Cardiac muscle cell (in vitro differentiated cells and primary cell): ENCODE measurements at places on chromosomes 1 and 21. TPM values are rescaled to one million over a fixed set of nuclear protein-coding genes. Genes with fewer than 3 reads are reported as not detected.

GRCh38 chr1:224745394-224745793 lies 129.3 kb downstream of the CNIH3 start:
- DNase-seq = no peak

Gene ITLN2
- polyA plus RNA-seq = not detected in 2 replicates

- DNase-seq = no peak
Observed at GRCh38 chr1:108969346-108969745, 6.1 kb upstream of the CLCC1 start.

GRCh38 chr1:116878804-116879477 lies 30.8 kb upstream of the PTGFRN start:
- DNase-seq = peak; percentile 56

GRCh38 chr1:234529950-234530237 lies 50.9 kb upstream of the TARBP1 start:
- no peak for DNase-seq

- no peak for DNase-seq
Observed at GRCh38 chr1:112244131-112244530, 151.9 kb upstream of the CTTNBP2NL start.

Gene NBPF19
- 4.3 and 5.2 TPM in 2 replicates for polyA plus RNA-seq

- no peak for DNase-seq
Observed at GRCh38 chr1:231921646-231922345, 295.2 kb downstream of the DISC1 start.

Gene KCNN3
- polyA plus RNA-seq = 1.1 and 2.9 TPM in 2 replicates

DNA sequence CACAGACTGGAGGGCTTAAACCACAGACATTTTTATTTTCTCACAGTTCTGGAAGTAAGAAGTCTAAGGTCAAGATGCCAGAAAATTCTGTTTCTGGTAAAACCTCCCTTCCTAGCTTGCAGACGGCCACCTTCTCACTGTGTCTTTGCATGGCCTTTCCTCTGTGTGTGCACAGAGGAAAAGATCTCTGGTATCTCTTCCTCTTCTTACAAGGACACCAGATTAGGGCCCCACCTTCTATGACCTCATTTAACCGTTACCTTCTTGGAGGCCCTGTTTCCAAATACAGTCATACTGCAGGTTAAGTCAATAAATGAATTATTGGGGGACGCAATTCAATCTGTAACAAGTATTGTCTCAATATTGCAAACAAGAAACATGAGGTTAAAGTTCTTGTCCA lies 63.0 kb upstream of the PRDX6 start:
- no peak for DNase-seq

Gene CLEC20A
- polyA plus RNA-seq = not detected in 2 replicates

DNA sequence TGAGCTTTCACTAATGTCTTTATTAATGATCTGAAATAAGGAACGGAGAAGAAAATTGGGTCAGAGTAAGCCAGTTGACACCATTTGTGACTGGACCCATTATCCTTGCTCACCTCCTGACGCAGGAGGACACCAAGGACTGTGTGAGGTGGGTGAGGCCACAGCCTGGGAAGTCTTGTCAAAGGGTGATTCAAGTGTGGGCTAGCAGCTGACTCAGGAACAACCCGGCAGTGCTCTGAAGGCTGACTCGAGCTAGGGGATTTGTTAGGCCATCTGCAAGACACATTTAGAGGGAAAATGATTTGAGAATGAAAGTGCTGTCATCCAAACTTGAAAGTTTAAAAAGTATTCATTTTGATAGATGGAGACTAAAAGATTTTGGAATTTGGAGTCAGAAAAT lies 21.2 kb downstream of the PRRX1 start:
- DNase-seq = no peak
